ENCODE measurements at places on chromosomes 7 and 10.
A peak's percentile ranks its signal among the peaks of the same experiment; 100 is the strongest.

- no peak for DNase-seq
Observed at GRCh38 chr7:31107106-31108090, 55.3 kb downstream of the ADCYAP1R1 start.

DNA sequence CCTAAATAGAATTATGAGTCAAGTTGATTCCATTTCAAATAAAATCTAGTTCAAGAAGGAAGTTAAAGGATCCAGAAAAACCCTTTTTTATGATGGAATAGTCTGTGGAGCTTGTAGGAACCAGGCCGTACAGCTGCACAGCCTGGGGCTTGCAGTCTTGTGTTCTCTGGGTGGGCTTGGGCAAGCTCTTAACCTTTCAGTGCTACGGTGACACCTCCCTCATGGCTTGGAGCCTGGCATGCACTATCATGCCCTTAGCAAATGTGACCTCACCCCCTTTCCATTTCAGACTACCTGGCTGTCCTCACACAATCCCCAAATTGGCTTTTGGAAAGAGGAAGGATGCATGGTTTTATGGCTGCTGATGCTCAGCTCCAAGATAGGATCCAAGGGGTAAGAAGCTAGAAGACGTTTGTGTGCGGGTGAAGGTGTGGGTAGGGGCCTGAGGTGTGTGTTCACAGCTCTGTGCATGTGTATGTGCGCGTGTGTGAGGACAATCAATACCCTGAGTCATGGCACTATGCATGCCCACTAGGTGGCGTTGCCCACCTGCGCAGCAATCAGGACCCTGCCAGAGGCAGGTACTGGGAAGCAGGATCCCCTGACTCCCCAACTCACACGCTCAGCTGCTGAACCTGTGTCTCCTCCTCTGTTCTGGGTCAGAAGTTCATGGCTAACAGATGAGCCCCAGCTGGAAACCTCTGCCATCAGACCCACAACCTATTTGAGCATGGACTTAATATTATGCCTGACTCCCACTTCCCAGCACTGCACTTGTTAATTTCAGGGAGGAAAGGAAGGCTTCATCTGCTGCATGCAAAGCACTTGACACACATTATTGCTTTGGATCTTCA lies 113.4 kb downstream of the PTPN20 start:
- peak; percentile 64 for DNase-seq

DNA sequence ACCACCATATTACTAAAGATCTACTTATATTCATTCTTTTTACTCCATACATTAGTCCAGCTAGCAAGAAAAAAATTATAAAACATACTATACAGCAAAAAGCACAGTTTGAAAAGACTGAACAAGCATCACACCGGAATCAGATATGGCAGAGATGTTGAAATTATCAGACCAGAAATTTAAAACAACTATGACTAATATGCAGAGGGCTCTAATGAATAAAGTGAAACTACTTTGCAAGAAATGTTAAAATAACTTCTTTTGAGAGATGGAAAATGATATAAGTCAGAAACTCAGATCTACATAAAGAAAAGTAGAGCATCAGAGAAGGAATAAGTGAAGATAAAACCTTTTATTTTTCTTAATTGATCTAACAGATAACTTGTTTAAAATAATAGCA lies 50.9 kb downstream of the SGCE start:
- DNase-seq, result no peak

DNA sequence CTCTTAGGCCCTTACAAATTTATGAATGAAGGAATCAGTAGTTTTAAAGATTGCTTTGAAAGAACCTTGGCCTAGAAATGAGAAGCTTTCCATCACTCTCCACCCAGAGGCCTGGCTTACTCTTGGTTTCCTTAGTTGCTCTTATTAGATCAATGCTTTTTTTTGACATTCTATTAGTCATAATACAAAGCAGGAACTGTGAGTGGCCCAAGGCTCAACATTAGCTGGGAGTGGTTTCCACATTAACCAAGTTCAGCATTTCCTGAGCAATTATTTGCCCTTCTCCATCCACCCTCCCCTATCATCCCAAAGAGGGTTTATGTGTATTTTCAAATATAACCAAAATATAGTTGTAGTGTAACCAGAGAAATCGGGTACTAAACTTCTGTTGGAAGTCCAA lies 103.4 kb upstream of the FAM204A start:
- DNase-seq, result no peak

DNA sequence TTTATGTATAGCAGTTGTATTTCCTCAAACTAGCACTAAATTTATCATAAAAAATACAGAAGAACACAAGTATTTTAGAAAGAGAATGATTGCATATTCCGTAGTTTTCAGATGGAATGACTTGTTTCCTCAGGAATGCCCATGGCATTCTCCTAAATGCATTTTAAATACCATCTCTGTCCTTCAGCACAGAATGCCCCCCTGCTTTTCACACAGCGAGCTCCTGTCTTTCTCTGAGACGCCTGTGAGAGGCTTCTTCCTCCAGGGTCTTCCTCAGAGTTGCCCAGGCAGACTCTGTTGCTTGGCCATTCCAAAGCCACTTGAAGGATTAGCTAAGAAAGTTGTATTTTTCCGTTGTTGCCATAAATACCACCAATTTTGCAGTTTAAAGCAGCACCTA lies 10.1 kb downstream of the LANCL2 start:
- DNase-seq, result no peak

- DNase-seq, result no peak
Observed at GRCh38 chr10:43049081-43049551, 27.8 kb upstream of the RET start.

DNA sequence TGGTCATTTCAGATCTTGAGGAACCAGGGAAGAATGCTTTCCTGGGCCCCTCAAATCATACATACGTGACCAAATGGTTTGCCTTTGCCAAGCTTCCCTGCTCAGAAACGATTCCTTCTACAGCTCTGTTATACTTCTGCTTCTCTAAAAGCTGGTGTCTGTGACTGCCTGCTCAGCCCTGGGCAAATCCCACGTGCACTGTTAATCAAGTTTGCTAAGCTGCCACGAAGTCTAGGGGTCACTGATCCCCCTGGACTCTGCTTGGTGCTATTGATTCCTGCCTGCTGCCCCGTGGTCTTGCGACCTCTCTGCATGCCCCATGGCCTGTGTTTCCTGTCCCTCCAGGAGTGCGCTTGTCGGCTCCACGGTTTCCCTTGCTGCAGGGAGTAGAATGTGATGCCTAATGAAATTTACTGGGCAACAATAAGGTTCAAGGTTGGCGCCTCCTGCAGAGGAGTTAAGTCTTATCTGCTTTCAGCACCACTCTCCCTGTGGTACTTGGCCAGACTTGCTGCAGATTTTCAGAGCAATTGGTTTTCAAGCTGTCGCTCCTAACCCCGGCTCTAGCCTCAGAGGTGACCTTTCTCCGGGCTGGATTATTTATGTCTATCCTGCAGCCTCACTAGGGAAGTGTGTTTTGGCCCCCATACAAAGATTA lies 201.6 kb upstream of the FZD8 start:
- DNase-seq, result no peak

- DNase-seq, result no peak
Observed at GRCh38 chr10:25989951-25990350, 55.9 kb downstream of the MYO3A start.

- no peak for DNase-seq
Observed at GRCh38 chr7:44846816-44847508, 925 bp downstream of the H2AZ2 start.

DNA sequence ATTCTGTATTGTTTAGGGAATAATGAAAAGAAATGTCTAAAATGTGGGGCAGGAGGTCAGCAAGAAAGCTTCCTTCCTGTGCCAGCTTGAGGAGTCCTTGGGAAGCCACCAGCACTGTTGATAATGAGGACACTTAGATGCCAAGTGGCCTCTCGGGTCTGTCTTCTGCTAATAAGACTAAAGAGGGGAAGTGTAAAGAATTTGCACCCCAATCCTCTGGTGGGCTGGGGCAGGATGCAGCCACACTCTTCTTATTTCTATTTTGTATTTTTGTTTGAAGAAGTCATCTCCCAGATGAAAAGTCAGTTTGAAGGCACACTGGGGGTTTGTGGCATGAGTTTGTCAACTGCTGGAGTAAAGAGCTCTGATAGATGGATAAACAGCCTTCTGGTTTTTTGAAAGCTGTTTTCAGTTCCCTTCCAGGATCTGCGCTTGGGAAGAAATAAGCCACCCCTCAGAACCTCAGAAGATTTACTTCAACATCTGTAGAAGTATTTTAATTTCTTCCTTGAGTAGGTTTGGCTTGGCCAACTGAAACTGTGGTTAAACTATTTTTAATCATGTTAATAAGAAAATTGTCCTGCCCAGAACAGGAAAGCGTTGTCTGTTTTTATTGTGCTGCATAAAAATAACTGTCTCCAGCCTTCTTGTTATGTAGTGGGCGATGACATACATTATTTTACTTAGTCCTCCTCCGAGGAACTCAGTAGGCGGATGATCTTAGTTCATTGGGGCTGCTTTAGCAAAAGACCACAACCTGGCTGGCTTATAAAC lies 128.8 kb upstream of the GPR26 start:
- DNase-seq, result no peak

DNA sequence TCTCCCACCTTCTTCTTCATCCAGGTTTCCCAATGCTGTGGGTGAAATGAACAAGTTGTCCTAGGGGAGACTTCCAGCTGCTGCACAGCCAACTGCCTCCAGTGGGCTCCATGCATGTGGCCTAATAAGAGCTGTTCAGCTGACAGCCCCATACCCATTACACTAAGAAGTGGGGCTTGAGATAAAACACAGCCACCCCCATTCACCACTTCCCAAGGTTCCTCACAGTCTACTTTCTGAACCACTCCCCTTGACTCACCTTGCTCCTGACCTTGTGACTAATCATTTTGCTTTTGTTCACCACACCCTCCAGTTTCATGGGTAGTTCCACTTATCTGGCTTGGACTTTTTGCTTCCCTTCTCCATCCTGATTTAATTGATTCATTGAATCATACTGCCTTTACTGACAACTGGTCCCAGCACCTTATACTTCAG lies 119.3 kb downstream of the CABCOCO1 start:
- no peak for DNase-seq

GRCh38 chr7:67251986-67252558 lies 255.4 kb downstream of the TYW1 start:
- DNase-seq, result no peak

GRCh38 chr7:150365194-150365593 lies 3.4 kb upstream of the REPIN1 start:
- DNase-seq, result no peak

DNA sequence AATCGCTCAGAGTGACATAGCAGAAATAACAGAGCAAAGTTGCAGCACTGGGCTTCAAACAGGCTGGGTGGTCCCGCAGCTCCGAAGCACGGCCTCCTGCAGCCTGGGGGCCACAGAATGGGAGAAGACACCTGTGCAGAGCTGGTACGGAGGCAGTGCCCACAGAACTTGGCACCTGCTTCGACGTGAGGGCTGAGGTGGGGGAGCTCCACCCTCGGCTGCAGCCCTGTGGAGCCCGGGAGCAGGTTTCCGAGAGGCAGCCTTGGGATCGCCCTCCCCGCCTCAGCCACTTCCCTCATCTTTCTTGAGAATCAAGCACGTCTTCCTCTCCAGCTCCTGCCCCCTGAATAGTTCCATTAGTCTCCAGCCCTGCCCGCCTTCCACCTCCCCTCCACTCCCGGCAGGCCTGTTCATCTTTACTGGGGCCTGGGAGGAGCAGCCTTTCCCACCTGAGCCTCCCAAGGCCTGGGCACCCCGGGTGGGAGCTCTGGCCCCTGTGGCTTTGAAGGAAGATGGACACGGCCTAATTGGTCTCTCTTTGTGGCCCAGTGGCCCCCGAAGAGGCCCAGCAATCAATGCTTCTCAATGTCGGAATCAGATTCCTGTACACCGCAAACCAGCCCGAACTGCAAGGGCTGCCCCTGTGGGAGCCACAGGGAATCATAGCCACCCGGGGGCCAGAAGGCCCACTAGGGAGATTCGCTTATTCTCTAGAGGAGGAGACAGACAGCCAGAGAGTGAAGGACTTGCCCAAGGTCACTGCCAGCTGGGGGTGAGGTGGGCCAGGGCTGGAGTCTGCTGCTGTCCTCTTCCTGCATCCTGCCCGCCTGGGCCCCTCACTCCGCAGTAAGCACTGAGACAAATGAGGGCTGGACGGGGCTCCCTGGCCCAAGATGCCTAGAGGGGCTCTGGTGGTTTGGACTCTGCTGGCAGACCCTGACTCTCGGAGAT lies 17.0 kb upstream of the PCBD1 start:
- DNase-seq, result no peak
